Stimulated activated naive CD8-positive, alpha-beta T cell treated with anti-CD3 and anti-CD28 coated beads, Interleukin-15, amount 100 ng/mL, for 72 hours (primary cell): ENCODE measurements at places on chromosomes 3 and 15.

GRCh38 chr3:114093596-114093995, 37.1 kb downstream of the QTRT2 start:
- DNase-seq: no peak

DNA sequence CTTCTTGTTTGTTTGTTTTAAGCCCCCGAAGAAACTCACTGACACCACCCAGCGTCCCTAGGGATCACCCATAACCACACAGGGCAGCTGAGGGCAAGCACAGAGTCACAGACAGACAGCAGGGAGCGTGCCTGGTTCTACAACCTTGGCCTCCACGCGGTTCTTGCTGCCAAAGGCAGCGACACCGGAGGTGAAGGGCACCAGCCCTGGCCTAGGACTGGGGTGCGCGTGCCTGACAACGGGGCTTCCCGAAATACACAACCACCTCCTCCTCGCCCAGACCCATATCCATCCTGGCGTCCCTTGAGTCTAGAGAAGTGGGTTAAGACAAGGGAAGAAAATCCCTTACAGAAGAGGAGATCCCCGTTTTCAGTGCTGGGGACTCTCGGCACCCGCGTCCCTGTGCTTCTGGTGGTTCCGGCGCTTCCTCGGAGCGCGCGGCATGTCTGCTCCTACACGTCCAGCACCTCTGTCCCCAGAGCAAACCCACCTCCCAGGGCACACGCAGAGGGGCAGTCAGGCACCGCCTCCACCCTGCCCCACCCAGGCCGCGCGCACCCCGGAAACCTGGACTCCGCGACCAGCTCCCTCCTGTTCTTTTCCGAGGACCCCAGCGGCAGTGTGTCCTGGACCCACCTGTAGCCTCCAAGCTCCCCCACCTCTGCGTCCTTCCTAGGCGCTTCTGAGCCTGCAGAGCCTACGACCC, 911 bp downstream of the RFTN1 start:
- peak; percentile 72 for DNase-seq

- DNase-seq: no peak
Measured at GRCh38 chr3:116020495-116020894, 397.2 kb downstream of the GAP43 start.

DNA sequence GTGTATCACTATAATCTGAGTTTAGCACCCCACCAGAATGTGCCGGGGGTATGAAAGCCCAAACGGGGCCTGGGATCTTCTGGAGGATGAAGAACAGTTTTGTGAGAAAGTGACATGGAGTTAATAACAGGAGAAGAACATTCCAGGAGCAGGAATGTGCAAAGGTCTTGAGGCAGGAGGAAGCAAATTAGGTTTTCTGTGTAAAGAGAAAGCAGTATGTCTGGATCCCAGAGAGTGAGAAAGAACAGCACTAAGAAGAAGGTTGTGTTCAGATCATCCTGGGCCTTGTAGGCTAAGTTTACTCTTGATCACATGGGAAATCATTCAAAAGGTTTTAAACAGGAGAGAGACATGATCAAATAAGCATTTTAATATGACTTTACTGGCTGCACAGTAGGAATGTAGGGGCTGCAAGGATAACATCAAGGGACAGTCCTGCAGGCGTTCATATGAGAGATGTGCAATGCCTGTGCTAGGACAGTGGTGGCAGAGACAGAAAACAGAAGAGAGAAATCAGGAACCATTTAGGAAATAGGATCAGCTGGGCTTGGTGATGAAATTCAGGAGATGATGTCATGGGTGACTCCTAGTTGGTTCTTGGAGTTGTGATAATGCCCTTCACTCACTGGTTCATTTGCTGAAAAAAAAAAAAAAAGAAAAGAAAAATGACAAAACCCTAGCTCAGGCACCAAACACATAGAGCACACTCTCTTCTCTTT, 113.5 kb downstream of the TNIK start:
- DNase-seq: no peak

GRCh38 chr3:116264546-116265319, 180.6 kb downstream of the LSAMP start:
- DNase-seq: no peak

DNA sequence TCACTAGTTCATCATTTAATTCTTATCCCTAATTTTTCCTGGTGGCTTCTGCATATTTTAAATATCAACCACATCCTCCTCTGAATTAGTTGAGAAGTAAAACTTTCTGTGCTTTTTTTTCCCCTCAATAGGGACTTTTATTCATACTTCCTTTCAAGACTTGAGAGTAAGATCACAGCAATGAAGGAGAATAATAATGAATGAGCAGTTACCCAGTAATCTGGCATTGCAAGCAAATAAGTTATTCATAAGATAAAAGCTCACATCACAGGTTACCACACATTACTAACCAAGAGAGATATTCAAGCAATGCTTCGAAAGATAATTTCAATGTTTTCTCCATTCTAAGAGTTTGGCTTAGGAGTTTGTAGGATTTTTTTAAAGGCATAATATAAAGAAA, 50.3 kb downstream of the BTLA start:
- DNase-seq: no peak

- DNase-seq: no peak
Measured at GRCh38 chr15:65450556-65450955, 27.8 kb upstream of the IGDCC4 start.

DNA sequence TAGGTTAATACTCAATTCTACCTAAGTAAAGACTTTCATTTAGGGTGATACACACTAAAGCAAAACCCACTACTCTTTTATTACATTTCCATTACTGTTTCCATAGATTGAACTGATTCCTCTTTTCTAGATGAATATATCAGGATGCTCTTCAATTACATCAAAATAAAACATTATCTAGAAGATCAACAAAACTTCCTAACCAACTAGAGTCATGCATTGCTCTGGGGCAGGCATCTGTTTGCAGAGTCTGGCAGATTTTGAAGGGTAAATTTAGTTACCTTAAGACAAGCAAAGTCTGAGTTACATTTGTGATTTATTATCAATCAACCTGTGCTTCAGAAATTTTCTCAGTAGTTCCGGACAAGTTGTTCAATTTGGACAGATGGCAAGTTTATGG, 117.1 kb downstream of the NEK11 start:
- no peak for DNase-seq

DNA sequence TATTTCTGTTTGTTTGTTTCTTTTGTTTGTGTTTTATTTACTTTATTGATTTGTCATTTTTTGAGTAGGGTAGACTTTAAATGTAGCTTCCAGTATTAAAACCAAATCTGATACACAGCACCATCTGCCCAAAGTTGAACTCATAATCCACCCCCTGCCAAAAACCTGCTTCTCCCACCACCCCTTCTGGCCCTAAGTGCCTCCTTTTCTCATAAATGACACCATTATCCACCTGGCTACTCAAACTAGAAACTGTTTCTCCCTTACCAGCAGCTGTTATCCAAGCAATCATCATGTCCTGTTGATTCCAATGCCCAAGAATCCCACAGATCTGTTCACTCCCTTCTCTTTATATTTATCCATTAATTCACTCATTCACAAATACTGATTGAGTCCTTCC, 21.8 kb upstream of the PTX3 start:
- no peak for DNase-seq

DNA sequence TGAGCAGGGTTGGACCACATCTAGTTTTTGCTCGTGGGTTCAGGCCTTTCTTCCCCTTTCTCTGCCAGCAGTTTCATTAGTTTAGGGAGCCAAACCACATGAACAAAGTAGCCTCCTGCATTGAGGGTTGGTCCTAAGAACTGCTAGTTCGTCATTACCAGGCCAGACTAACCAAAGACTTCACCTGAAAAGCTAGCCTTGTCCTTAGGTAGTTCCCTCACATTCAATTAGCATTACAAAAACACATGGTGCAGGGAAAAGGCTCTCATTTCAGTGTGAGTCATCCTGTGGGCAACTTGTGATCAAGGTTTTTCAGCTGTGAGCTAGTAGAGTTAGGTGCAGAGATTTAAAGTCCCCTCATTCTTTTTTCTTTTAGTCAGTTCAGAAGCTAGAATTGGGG, 279.3 kb upstream of the CTNNB1 start:
- DNase-seq: no peak

DNA sequence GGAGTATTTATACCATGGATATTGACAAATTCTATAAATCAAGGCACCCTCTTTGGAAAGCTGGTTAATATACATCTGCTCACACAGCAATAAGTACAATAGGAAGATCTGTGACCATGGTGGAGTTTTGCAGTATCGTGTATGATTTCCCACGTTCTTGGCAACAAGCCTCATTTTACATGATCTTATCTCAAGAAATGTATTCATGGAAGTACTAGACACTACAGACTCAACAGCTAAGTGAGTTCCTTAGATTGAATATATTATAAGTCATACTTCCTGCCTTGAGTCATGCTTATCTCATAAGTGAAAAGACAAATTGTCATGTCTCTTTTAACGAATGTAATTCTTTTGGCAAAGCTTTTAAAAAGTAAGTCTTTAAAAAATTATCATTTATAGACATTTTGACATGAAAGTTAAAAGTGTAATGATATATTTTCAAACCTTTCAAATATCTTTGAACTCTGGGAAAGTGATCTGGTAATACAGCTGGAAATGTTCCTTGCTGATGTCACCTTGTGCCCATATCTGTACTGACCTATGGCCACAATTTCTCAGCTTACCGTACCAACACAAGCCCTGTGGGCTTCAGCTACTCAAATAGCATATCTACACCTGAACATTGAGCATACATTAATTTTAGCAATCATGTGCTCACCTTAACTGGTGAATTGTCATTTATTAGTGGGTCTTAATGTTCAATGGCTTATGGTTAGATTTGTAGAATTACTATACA, 130.3 kb upstream of the TMC3 start:
- DNase-seq: no peak

DNA sequence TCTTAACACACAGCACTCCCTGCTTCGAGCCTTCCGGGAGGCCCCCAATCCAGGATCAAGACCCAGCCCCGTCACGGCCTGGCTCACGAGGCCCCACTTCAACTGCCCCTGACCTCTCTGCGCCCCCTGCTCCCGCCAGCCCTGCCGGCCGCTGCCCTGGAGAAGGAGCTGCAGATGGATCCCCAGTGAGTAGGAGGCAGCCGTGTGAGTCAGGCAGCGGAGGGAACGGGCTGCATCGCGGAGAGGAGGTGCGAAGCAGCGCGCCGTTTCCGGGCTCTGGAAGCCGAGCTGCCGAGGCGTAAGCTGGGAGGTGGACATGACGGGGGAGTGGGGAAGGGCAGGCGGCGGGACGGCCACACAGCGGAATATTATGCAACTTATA, 133.4 kb downstream of the TPRA1 start:
- DNase-seq: no peak

- DNase-seq: no peak
Measured at GRCh38 chr3:188133219-188133618, 20.7 kb upstream of the LPP start.

DNA sequence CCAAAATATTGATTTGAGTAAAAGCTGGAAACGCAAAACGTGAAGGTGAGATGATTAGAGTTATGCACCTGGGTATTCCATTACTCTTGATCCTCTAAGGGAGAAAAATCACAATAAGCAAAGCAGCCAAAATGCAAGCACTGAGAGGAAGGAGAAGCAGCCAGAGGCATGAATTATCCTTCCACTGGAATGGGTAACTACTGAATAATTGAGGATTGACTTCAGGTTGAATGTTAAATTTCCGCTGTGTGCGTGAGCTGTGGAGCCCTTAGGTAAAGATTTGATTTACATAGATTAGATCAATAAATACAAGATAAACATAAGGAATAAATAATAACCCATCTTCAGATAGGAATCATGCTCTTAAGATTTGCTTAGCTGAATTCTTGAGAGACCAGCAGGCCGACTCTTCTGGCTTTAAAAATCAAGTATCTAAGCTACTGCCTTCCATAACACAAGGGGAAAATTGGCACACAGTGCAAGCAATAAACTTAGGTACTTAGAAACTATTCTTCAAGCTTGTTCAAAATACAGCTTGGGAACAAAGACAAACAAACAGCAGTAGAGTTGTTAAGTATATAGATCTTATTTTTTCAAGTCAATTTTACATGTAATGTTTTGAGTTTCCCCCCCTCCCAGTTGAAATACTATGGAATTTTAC, 1459.5 kb downstream of the ZPLD1 start:
- no peak for DNase-seq
